ENCODE measurements at places on chromosomes 16 and 17.

GRCh38 chr17:45936610-45937009 is 42.3 kb downstream of the MAPT start:
- peak; percentile 51 for DNase-seq

- DNase-seq = no peak
Observed at GRCh38 chr17:72766761-72767356, 325.6 kb downstream of the SLC39A11 start.

DNA sequence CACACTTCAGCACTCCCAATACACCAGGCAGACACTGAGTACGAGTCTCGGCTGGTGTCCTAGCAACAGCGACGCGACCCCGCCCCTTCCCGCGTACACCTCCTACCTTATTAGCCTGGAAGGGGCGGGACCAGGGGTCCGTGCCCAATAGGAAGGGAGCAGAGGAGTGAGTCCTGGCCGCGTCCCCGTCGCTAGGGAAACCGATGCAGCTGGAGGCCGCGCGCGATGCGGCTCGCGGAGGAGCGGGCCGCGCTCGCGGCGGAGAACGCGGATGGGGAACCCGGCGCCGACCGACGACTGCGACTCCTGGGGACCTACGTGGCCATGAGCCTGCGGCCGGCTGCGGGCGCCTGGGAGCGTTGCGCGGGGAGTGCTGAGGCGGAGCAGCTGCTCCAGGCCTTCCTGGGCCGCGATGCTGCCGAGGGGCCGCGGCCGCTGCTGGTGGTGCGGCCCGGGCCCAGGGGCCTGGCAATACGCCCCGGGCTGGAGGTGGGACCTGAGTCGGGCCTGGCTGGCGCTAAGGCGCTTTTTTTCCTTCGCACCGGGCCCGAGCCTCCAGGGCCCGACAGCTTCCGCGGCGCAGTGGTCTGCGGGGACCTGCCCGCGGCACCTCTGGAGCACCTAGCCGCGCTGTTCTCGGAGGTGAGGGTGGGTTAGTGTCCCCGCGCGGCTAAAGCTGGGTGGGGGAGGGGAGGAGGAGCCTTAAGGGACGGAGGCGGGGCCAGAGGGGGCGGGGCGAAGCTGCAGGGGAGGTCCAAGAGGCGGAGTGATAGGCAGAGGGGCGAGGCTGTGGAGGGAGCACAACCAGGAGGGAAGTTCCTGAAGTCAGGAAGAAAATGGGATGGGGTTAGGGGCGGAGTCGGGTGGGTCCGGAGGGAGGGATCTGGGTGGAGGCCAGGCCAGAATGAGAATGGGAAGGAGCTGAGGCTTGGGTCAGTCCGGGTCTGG is at the start of gene DNAH9:
DNAH9 (plus strand) TSS at position 197 of the 948 bp plus-strand sequence; CDS start at position 226, 29 bp downstream.
- no peak for DNase-seq

GRCh38 chr17:73710095-73710592 is 65.9 kb upstream of the SDK2 start:
- DNase-seq = peak; percentile 51

GRCh38 chr17:70159980-70160379 is 9.4 kb upstream of the KCNJ2 start:
- no peak for DNase-seq

GRCh38 chr17:67289181-67289876 is 44.3 kb upstream of the HELZ start:
- no peak for DNase-seq

DNA sequence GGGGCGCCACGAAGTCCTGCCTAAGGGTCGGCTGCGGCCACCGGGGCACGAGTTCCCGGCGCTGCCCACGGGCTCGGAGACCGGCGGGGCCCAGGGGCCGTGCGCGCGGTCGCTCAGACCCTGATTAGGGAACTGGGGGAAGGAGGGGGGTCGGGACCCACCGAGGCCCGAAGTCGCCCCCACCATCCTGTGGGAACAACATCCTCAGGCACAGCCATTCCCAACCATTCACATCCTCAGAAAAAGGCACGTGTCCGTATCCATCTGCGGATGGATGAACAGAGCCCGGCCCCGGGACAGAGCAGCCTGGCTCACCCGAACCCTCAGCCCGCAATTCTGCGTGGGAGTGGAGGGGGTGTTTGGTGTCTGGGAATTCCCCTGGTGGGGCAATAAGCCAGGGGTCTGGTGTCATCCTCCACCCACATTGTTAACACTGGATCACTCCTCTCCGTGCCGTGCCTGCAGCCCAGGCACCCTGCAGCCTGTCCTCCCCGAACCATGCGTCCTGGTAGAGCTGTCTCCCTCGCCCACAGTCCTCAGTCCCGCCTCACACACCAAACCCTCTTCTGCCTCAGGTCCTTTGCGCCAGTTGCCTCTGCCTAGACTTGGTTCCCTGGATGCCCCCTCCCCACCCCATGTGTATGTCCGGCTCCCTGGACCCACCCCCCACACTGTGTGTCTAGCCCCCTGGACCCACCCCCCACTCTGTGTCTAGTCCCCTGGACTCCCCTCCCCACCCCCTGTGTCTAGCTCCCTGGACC is 789 bp upstream of the CCDC57 start:
- peak; percentile 68 for DNase-seq

DNA sequence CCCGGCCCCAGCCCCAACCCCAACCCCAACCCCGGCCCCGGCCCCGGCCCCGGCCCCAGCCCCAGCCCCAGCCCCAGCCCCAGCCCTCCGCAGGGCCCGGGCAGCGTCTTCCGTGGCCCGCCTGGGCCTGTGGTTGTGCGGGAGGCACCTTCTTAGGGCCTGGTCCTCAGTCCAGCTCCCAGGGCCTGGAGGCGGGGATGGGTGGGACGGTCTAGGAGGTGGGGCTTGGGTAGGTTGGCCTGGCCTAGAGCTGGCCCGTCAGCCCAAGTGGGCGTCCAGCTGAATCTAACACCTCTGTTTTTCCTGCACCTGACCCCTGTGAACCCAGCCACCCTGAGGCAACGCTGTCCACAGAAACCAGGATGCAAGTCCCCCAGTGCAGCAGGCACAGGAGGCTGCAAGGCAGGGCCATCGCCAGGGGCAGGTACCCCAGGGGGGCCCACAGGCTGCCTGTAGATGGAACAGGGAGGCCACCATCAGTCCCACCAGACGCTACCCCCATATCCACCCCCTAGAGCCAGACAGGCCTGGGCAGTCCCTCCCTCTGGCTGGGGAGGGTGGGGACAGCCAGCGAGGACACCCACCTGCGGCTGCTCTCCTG is 8.8 kb downstream of the MSLN start:
- no peak for DNase-seq

- no peak for DNase-seq
Observed at GRCh38 chr16:680625-680945, 375 bp downstream of the STUB1 start.

DNA sequence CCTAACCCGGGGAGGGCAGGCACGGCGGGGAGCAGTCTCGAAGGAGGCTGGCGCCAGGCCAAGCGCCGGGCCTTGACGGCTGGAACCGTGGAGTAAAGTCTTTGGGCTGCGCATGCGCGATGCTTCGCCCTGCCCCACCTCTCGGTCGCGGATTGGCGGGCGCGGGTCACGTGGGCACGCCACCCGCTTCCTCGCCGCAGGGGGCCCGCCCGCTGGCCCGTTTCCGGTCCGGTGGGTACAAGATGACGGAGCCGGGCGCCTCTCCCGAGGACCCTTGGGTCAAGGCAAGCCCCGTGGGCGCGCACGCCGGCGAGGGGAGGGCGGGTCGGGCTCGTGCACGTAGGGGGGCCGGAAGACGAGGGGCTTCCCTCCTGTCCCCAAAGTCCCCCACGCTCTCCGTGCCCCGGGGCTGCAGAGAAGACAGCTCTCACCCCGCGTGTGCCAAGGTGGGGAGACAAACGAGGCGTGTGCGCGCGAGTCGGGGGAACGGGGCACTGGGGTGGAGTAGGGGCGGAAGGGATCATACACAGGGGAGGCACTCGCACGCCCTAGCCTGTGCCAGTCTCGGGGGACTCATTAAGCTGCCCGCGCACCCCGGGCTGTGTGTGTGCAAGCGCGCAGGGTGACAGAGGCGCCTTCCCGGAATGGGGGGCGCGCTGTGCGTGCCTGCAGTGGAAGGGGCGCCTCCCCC is at the start of gene MLX:
MLX (plus strand) TSS at position 218 of the 691 bp plus-strand sequence; CDS start at position 243, 25 bp downstream.
- peak; percentile 86 for DNase-seq

- no peak for DNase-seq
Observed at GRCh38 chr17:80110927-80111701, 9.7 kb downstream of the GAA start.

- no peak for DNase-seq
Observed at GRCh38 chr17:74135391-74136167, 67.9 kb upstream of the RPL38 start.

GRCh38 chr16:53094013-53094630 is 39.3 kb downstream of the CHD9 start:
- DNase-seq = peak; percentile 4

GRCh38 chr17:57911834-57912673 is 43.2 kb downstream of the CUEDC1 start:
- DNase-seq = peak; percentile 93

- peak; percentile 35 for DNase-seq
Observed at GRCh38 chr16:15874745-15875314, 13.6 kb downstream of the CEP20 start.

DNA sequence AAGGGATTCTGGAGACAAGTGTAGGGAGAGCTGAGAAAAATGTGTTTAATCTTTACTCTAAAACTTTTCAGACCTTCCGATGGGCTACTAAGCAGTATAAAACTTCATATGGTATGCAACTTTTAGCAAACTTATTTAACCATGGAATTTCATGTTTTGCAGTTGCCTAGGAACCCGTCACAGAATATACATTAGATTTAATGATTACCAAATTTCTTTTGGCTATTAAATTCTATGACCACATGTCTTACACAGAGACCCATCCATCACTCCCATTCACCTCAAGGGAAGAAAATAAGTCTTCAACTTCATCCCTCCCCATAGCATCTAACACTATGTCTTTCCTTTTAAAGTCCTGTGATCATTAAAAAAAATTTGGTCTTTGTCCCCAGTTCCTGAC is 54.9 kb downstream of the HS3ST3A1 start:
- no peak for DNase-seq

DNA sequence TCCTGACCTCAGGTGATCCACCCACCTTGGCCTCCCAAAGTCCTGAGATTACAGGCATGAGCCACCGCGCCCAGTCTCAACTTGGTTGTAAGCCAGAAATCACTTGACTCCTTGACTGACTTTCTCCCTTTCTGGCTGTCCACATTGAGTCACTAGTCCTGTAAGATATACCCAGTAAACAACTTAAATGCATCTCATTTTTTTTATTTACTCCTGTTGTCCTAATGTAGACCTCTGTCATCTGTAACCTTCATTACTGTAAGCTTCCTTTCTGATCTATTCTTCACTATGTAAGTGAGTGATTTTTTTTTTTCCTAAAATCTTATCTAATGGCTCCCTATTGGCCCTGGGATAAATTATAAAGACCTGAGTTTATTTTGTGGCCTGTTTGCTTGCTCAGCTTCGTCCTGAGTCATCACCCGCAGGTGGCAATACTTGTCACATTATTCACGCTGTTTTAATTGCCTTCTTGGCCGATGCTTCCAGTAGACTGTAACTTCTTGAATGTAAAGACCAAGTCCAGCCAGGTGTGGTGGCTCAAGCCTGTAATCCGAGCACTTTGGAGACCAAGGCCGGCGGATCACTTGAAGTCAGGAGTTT is 41.0 kb downstream of the PAFAH1B1 start:
- no peak for DNase-seq

- DNase-seq = peak; percentile 7
Observed at GRCh38 chr16:83068686-83069085, 441.9 kb downstream of the CDH13 start.

DNA sequence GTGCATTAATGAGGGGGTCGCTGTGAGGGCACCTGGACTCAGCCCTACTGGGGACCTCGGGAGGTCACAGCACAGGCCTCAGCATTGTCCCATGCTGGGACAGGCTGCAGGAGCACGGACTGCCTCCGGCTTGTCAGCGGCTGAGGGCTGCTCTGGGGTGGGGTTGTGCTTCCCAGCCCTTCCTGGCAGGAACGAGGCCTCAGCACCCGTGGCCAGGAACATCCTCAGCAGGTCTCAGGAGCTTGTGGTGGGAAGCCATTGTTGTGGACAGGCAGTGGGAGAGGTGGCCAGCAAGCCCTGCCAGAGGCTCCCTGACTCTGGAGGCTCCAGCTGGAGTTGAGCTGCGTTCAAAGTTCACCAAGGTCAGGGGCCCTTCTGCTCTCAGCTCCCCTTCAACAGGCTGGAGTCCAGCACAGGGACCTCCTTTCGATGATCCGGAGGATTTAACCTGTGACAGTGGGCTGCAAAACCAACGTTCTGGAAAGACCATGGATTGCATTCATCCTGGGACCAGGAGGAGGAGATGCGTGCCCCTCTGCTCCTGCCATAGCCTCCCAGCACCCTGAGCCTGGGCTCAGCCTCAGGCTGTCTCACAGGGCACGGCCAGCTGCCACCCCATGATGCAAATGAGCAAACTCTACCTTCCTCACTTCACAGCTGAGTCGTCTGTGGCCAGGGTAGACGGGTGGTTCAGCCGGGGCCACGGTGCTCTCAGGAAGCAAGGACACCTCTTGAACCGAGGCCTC is 32.6 kb downstream of the FOXL1 start:
- DNase-seq = no peak

DNA sequence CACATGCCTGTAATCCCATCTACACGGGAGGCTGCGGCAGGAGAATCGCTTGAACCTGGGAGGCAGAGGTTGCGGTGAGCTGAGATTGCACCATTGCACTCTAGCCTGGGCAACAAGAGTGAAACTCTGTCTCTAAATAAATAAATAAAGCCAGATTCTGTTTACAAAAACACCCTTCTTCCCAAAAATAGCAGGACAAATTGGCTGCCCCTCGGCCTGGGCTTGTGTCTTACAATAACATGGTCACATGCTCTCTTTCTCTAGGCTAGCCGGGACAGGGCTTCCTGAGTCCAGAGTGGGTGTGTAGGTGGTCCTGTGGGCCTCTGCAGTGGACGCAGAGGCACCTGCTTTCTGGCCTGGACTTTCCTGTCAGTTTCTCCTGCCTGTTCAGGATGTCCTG is 3.2 kb upstream of the EDC4 start:
- DNase-seq = no peak

- DNase-seq = no peak
Observed at GRCh38 chr17:64632194-64632593, 29.9 kb downstream of the SMURF2 start.

- DNase-seq = no peak
Observed at GRCh38 chr17:40461732-40462342, 18.6 kb downstream of the IGFBP4 start.

GRCh38 chr17:43027091-43028032 is 2.3 kb downstream of the RND2 start:
- DNase-seq = no peak

DNA sequence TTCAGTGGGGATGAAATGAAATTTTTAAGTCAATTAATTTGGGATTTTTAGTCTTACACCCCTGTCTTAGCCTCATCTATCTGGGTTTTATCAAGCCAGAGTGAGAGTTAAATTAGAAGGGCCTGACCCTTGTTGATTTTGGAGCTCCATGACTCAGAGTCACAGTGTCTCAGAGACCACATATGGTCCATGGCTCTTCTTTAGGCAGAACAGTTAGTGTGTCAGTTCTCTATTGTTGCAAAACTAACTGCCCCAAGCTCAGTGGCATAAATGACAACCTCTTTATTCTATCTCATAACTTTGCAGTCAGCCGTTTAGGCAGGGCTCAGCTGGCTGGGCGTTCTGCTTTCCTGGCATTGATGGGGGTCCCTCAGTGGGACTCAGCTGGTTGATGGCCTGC is 44.7 kb downstream of the IRF8 start:
- DNase-seq = no peak

Measured in NCI-H1694 treated with DMSO at 0.1 percent for 48 hours (cell line).